HepG2 (cell line): ENCODE measurements at places on chromosomes 2 and 18.

DNA sequence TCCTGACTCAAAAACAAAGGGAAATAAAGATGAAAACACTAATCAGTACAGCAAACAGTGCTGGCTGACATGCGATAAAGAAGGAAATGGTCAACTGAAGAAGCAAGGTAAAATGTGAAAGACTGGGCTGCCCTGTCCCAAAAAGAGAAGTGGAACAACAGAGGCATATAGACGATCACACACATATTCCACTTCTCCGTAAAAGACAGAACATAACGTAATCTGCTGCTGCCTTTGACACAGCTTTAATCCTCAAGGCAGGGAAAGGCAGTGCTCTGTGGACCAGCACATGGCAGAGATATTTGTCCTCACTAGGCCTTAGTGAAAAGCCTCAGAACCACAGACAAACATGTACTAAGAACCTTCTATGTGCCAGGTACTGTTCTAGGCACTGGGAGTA is 24.3 kb upstream of the REL start:
- DNase-seq, result no peak

DNA sequence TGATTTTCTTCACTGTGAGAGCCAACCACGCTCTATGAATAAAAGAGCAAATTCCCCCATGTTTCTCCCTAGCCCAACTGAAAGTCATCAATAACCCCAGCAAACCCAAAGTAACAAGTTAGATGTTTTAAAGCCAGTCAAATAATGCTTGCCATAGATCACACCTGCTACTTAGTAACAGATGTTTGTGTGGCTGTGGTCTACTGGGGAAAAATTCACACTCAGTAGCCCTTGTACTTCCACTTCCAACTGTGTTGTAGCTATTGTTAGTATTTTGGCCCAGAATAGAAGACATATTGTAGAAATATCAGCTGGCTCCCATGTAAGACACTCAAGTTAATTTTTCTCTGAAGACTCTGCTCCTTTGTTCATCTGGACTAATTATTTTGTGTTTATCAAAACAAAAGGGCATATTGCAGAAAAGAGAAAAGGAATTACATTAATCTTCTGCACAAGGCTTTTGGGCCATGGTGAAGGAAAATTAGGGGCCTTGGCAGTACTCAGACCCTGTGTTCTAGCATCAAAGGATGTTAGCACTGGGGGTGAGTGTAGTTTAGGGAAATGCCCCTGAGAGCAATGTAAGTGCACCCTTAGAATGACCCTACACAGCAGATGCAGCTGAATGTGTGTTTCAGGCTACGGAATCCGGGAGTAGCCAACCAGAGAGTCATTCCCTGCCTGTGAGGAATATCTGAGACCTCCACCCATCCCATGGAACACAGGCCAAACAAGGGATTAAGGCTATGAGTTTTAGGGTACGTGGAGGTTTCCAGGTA is 521.9 kb downstream of the EPHA4 start:
- no peak for DNase-seq

DNA sequence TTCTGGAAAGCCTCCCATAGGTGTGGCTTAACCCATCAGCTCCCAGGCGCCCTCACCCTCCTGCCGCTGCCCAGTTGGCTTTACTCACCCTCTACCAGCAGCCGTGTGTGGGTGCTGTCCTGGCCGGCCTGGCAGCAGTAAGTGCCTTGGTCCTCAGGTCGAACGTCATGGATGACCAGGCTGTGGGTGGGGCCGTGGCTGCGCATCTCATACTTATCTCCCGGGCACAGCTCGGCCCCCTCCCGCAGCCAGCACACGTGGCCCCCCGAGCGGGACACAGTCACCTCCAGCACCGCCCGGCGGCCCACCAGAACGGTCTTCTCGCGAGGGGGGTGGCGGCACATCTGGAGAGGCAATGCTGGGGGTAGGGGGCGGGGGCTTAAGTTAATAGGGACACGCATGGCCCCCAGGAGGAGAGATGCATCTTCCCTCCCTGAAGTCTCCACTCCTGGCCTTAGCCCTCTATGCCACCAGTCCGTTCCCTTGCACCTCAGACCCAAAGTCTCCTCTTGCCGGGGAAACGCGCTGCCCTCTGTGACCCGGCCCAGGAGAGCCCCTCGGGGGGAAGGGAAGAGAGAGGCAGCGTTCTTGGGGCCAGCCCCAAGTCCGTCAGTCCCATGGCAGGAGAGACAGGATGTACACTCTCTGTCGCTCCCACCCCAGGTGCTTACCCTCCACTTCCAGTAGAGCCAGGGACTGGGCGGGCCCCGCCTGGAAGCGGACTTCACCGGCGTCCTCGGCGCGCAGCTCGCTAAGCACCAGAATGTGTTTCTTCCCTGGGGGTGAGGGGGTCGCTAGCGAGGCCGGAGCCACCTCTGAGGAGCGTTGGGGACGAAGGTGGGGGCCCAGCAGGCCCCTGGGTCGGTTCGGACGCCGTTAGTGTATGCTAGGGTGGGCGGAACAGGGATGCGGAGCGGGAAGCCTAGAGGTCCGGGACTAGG is 7.9 kb downstream of the TMEM198 start:
- DNase-seq, result no peak

- no peak for DNase-seq
Measured at GRCh38 chr2:233815861-233816260, 37.7 kb downstream of the MROH2A start.

DNA sequence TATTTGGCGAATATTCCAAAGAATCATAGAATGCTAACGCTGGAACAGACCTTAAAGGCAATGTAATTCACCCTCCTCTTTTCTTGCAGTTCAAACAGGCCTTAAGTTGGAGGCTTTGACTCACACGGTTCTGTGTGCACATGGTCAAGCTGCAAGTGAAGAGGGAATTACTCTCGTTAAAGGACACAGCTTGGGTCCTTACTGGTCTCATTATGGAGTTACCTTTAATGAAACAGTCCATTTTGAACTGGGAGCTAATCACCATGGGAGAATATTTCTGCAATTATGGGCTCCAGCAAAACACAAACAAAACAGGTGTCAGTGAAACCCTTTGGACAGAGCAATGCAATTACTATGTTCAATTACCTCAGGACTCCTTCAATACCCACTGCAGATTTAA is 135.5 kb downstream of the GAREM1 start:
- DNase-seq, result no peak

GRCh38 chr18:55838319-55838718 is 250.3 kb upstream of the TCF4 start:
- DNase-seq, result no peak
